Natural killer cell (primary cell): ENCODE measurements at places on chromosomes 3 and 15.
A peak's percentile ranks its signal among the peaks of the same experiment; 100 is the strongest.

- no peaks in the 10 kb centered on the region for H3K27me3 ChIP-seq
- H3K4me1 ChIP-seq = peaks cover 6% of the 10 kb centered on the region
Observed at GRCh38 chr3:33034601-33035000, 62.3 kb downstream of the GLB1 start.

- H3K27me3 ChIP-seq = no peaks in the 10 kb centered on the region
- H3K36me3 ChIP-seq = no peaks in the 10 kb centered on the region
- DNase-seq = peak; percentile 55
- peaks cover 95% of the 10 kb centered on the region for H3K4me1 ChIP-seq
- peak overlapping the region; percentile 76 for H3K27ac ChIP-seq
Observed at GRCh38 chr15:28942046-28942445, 56.3 kb downstream of the APBA2 start.

GRCh38 chr3:109213321-109213720, 76.8 kb downstream of the C3orf85 start:
- no peaks in the 10 kb centered on the region for H3K27me3 ChIP-seq
- no peak overlapping the region for H3K4me3 ChIP-seq
- H3K4me1 ChIP-seq = no peaks in the 10 kb centered on the region
- DNase-seq = no peak

- no peaks in the 10 kb centered on the region for H3K36me3 ChIP-seq
- H3K27ac ChIP-seq = no peak overlapping the region
- H3K27me3 ChIP-seq = no peaks in the 10 kb centered on the region
Observed at GRCh38 chr3:139758654-139759291, 81.0 kb upstream of the NMNAT3 start.

DNA sequence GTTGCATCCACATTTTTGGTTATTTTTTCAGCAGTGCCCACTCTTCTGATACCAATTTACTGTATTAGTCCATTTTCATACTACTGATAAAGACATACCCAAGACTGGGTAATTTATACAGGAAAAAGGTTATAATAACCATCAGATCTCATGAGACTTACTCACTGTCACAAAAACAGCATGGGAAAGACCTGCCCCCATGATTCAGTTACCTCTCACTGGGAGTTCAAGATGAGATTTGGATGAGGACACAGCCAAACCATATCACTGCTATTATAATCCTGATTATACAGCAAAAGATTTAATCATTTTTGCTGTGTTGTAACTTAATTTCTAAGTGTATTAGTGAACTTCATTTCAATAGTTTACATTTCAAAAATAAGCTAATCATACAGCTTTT, 6.6 kb downstream of the ZBED2 start:
- peaks cover 4% of the 10 kb centered on the region for H3K4me1 ChIP-seq
- no peak overlapping the region for H3K4me3 ChIP-seq
- DNase-seq = no peak
- H3K27me3 ChIP-seq = no peaks in the 10 kb centered on the region
- peaks cover 57% of the 10 kb centered on the region for H3K36me3 ChIP-seq

GRCh38 chr3:50255251-50255615, 13.7 kb upstream of the SEMA3B start:
- no peaks in the 10 kb centered on the region for H3K27me3 ChIP-seq
- no peak overlapping the region for H3K27ac ChIP-seq
- H3K4me3 ChIP-seq = no peak overlapping the region
- DNase-seq = no peak
- peaks cover 71% of the 10 kb centered on the region for H3K36me3 ChIP-seq
- H3K4me1 ChIP-seq = peaks cover 55% of the 10 kb centered on the region

GRCh38 chr3:159724627-159725026, 264.0 kb upstream of the IL12A start:
- no peak overlapping the region for H3K27ac ChIP-seq
- no peak for DNase-seq
- H3K36me3 ChIP-seq = no peaks in the 10 kb centered on the region
- no peaks in the 10 kb centered on the region for H3K27me3 ChIP-seq

DNA sequence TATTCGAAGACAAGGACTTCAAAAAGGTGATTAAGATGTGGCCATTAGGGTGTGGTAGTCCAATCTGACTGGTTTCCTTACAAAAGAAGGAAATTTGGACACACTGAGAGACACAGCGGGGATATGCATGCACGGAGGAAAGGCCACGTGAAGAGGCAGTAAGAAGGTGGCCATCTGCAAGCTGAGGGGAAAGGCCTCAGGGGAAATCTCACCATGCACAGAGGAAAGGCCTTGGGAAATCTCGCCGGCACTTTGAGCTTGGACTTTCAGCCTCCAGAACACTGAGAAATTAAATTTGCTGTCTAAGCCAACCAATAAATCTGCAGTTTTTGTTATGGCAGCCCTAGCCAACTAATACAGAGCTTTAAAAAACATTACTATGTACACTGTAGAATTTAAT, 78.8 kb downstream of the DLG1 start:
- H3K27ac ChIP-seq = no peak overlapping the region
- no peak for DNase-seq
- no peaks in the 10 kb centered on the region for H3K27me3 ChIP-seq
- H3K4me1 ChIP-seq = no peaks in the 10 kb centered on the region
- no peak overlapping the region for H3K4me3 ChIP-seq

DNA sequence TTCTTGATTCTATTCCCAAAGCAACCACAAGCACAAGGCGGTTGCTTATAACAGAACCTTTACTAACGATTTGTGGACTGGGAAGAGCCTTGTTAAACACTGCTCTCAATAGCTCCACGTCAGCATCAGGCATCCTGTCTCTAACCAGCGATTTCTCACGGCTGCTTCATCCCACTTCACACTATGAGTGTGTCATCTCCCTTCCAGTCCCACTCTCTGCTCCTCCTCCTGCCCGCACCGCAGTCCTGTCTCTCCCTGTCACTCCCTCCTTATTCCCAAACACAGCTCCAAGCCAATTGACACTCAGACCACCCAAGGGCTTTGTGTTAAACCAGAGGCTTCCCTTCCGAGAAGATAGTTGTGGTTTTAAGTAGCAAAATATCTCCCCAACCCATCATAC, 94.8 kb downstream of the ABHD5 start:
- H3K27me3 ChIP-seq = no peaks in the 10 kb centered on the region
- H3K4me1 ChIP-seq = no peaks in the 10 kb centered on the region
- no peak overlapping the region for H3K4me3 ChIP-seq
- H3K27ac ChIP-seq = no peak overlapping the region

DNA sequence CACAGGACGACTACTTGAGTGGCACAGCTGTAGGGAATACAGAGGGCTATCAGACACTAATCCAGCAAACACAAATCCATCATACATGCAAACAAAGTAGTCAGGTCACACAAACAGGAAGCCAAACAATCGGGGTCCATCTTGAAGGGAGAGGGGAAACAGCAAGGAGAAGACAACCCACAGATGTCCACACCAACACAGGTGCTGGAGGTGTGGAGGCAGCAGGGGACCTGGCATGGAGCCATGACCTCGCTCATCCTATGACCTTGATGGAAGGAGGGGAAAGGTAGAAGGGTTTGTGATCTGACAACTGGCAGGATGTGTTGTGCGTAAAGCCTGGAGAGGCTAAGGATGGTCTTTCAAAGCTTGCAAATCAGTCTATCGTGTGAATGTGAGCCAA, 39.9 kb upstream of the SKOR1 start:
- no peaks in the 10 kb centered on the region for H3K36me3 ChIP-seq
- peaks cover 28% of the 10 kb centered on the region for H3K4me1 ChIP-seq
- DNase-seq = no peak
- no peak overlapping the region for H3K27ac ChIP-seq
- H3K4me3 ChIP-seq = no peak overlapping the region
- no peaks in the 10 kb centered on the region for H3K27me3 ChIP-seq

DNA sequence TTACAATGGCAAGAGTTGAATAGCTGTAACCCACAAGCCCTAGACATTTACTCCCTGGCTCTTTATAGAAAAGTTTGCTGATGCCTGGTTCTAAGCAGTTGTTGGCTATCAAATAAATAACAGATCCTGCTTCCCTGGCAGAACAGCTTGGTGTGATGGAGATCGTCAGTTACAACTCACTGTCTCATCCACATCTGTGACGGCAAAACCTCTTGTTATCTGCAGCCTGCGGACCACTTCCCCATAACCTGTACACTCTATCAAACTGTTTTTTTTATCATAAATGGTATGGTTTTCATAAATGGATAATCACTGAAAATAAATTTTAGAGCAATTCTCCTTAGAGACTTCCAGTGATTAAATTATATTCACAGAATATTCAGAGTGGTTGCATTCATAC, 14.1 kb downstream of the ZDHHC3 start:
- H3K27ac ChIP-seq = no peak overlapping the region
- H3K27me3 ChIP-seq = no peaks in the 10 kb centered on the region
- peaks cover 20% of the 10 kb centered on the region for H3K36me3 ChIP-seq
- H3K4me3 ChIP-seq = no peak overlapping the region
- no peak for DNase-seq
